Breast epithelium (tissue), 4 donors: ENCODE measurements at places on chromosomes 16 and 17. TPM values are rescaled to one million over a fixed set of nuclear protein-coding genes. Genes with fewer than 3 reads are reported as not detected.

The ST6GALNAC2 gene
- 12.0 TPM for total RNA-seq

The TMEM132E gene
- total RNA-seq = under 0.01 TPM

The KLHL10 gene
- not detected for total RNA-seq

DNA sequence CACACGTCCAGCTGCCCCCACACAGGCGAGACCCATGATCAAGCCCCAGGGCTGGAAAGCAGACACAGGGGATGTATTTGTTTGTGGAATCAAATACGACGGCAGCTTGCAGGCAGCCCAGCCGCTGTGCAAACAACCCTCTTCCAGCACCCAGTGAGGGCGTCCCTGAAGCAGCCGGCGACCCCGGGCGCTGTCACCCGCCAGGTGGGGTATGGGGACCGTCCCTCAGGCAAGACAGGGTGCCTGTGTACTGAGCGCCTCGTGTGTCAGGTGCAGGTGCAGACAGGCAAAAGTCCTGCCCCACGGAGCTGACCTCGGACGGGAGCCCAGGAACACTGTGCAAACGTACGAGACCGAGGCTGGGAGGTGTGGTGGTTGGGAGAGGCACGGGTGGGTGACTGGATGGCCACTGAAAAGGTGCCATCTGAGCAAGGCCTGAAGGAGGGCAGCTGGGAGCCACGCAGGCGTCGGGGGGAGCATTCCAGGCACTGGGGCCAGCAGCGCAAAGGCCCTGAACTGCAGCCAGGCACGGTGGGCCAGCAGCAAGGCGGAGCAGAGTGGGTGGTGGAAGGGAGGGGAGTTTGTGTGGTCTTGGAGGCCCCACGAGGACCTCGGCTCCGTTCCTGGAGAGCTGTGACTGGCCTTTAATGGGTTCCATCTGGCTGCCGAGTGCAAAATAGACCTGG lies 48.5 kb downstream of the CBFA2T3 start:
- no peak for DNase-seq

GRCh38 chr17:59001158-59001814 lies 105.4 kb downstream of the TRIM37 start:
- peak; percentile 48 for DNase-seq

GRCh38 chr17:34584805-34585416 lies 5.5 kb downstream of the TMEM132E start:
- no peak for DNase-seq

DNA sequence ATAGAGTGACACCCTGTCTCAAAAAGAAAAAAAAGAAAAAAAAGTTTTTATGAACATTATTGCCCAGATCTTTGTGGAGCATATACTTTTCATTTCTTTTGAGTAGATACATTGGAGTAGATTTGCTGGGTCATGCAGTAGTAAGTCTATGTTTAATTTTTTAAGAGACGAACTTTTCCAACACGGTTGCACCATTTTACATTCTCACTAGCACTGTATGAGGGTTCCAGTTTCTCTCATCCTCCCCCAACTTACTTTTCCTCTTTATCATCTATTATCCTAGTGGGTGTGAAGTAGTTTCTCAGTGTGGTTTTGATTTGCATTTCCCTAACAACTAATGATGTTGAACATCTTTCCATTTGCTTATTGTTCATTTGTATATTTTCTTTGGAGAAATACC lies 10.5 kb downstream of the RPS6KB1 start:
- no peak for DNase-seq
